SJSA1 (cell line): ENCODE measurements at places on chromosomes 16 and 17. TPM values are rescaled to one million over a fixed set of nuclear protein-coding genes. Genes with fewer than 3 reads are reported as not detected.
A peak's percentile ranks its signal among the peaks of the same experiment; 100 is the strongest.

ZACN gene
- not detected in 2 replicates for total RNA-seq

DNA sequence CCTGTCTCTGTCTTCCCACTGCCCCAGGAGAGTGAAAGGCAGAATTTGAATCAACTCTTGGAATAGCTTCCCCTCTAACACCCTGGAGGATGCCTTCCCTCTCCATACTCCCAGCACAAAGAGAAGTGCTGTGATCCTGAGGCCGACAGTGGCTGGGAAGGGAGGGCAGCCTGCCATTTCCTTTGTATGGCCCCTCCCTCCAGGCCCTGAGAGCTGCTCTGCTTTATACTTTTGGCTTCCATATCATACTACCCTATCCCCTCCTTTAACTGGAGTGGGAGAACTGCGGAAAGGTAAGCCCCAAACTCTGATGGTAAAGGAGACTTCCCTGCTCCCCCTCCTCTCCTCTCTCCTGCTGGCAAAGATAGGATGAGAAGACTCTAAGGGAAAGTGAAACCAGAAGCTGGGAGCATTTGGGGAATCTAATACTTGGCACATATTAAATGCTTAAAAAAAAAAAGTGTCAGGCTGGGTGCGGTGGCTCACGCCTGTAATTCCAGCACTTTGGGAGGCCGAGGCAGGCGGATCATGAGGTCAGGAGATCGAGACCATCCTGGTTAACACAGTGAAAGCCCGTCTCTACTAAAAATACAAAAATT is 4.1 kb upstream of the MED24 start:
- no peak for DNase-seq

GRCh38 chr16:27969574-27969973 is 93.9 kb downstream of the GSG1L start:
- no peak for DNase-seq

DNA sequence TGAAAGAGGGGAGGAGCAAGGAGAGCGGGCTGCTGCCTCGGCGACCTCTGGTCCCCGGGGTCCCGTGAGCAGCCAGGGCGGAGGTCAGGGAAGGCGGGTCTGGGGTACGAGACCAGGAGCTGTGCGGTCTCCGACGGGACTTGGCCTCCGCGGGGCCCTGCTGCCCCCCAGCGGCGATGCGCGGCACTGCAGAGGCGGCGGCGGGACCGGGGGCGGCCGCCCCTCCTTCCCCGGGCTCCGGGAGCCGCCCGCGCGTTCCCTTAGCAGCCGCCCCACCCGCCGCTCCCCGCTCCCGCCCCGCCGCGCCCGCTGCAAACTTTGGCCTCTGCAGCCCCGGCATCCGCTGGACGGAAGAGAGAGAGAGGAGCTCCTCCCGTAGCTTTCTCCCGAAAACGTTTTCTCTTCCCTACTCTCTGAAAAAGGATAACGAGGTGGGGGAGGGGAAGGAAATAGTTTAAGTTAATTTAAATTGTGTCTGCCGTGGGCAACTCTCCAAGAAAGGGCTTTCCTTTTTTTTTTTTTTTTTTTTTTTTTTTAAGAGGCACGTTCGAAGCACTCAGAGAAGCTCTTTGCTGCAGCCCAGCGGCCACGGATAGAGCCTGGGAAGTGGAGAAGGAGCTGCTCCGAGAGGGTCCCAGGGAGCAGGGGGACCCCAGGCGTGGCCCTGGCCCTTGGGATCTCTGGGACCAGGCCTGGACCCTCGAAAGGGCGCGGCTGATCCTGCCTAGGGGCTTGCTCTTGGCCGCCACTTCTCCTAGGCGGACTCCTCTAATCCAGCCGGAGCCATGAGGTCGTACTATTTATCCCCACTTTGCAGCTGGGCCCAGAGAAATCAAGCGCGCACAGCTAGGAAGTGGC is 43.2 kb downstream of the C16orf82 start:
- DNase-seq: peak; percentile 67

DNA sequence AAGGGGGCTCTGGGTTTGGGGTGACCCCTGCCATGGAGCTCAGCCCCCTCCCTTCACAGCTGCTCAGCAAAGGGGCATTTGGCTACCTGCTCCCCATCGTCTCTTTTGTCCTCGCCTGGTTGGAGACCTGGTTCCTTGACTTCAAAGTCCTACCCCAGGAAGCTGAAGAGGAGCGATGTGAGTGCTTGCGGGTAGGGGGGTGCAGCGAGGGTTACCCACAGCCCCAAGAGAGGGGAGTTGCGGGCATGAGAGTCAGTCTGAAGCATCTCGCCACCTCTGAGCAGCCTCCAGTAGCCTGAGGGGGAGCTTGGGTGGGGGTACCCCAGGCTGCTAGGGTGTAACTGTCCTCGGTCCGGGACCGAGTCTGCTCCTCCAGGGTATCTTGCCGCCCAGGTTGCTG is 6.8 kb upstream of the TCAP start:
- no peak for DNase-seq

GRCh38 chr17:72349491-72349995 is 228.7 kb downstream of the SOX9 start:
- no peak for DNase-seq

GRCh38 chr16:14199624-14200023 is 128.5 kb downstream of the MRTFB start:
- DNase-seq: peak; percentile 30

GRCh38 chr17:79339321-79339720 is 264.7 kb downstream of the ENGASE start:
- no peak for DNase-seq

TBC1D3 gene
- total RNA-seq: not detected in 2 replicates

DNA sequence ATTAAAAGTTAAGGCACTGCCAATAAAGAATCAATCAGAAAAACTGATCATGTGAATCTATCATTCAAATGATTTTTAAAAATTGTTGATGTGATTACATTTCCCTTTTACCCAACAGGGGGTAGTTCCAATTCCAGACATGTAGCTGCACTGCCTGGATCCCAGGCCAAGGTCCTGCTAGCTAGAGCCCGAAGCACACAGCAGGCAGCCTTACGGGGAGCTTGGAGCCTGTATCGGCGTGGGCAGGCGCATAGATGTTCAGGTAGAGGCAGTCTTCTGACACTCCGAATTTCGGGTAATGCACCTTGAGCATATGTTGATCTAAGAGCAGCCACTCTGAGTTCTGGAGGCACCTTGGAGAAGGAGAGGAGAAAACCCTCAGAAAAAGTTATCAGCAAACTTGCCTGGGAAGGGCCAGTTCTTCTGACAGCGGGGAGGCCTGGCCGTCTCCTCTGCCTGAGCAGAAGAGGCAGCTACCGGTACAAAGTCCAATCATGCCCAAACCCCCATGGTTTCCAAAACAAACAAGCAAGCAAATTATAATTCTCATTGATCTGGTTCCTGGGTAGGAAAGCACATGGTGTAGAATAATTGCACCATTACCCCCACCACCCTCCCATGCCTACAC is 3.6 kb downstream of the CES5A start:
- no peak for DNase-seq

GRCh38 chr17:50421308-50422051 is 4.5 kb upstream of the ACSF2 start:
- peak; percentile 52 for DNase-seq

DNA sequence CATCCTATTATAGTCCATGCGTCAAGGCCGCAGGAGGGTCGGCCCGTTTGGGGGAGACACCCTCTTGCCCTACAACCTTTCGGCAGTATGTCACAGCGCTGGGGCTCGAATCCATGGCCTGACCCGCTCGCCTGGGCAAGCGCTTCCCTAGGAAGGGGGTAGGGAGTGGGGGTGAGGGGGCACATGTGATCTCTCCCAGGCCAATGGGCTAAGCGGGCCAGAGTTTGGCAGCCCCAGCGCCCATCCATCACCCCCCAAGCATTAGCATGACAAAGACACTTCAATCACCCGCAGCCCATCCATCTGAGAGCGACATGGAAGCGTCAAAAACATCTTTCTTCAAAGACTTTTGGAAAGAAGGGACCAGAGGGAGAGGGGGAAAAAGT is at the start of gene HOXB1:
HOXB1 (minus strand) TSS at position 125 of the 386 bp plus-strand sequence; CDS start at position 18, 107 bp downstream.
- no peak for DNase-seq

GRCh38 chr17:58112970-58113631 is 29.9 kb downstream of the DYNLL2 start:
- peak; percentile 66 for DNase-seq

DNA sequence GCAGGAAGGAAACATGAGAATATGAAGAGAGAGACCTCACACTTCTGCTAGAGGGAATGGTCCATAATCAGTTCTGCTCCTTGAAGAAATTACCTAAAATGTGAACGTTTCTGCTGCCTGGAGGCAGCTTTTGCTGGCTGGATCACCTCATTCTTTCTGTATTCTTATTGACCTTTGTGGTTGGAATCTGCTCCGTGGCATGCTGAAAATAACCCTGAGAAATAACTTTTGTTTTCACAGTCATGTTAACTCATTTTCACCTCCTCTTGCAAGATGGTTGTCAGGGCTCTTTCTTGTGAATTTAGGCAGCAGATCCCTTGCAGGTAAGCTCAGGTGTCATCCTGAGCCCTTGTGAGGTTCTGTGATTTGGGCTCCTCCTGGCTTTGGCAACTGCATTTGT is 70.2 kb downstream of the IRF8 start:
- no peak for DNase-seq

- DNase-seq: peak; percentile 38
Measured at GRCh38 chr16:82031116-82032084, 3.7 kb upstream of the HSD17B2 start.

GRCh38 chr17:61536422-61536955 is 54.5 kb downstream of the NACA2 start:
- no peak for DNase-seq

- DNase-seq: no peak
Measured at GRCh38 chr17:57859601-57860413, 10.0 kb upstream of the MRPS23 start.

CACNG1 gene
- total RNA-seq: 0.26 TPM in 1 of 2 replicates, not detected in the other

C16orf86 gene
- total RNA-seq: 0.32 TPM in 1 of 2 replicates, not detected in the other

- DNase-seq: no peak
Measured at GRCh38 chr16:2883458-2883908, 468 bp downstream of the FLYWCH2 start.

DNA sequence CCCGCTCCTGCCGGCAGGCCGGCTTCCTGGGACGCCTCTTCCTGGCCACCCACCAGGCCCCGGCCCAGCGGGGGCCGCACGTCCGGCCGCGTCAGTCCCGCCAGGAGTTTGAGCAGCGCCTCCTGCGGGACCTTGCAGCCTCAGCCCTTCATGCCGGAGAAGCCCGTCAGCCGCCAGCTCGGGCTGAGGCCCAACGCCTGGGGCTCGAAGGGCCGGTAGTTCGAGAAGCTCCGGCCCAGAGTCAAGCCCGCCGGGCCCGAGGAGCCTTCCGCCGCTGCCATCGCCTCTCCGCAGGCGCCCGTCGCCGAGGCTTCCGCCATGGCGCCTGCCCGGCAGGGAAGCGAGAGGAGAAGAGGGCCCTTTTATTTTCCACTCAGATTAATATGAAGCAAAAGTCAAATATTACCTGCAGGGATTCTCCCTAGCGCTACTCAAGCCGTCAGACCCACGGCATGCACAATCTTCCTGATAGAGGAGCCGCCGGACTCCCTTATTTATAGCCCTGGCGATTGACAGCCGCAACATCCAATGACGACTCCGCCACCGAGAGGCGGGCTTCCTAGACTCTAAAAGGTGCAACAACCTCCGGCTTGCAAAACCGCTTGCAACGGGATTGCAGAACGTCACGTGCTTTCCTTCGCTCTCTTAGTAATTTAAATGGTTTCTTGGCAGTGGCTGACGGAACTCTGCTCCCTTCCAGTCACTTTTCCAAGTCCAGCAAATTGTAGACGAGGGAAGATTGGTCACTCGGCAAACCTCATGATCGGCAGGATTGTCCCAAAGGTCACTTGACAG is at the start of gene SEPHS2:
SEPHS2 (minus strand) TSS at position 467 of the 795 bp plus-strand sequence; CDS start at position 320, 147 bp downstream.
- peak; percentile 94 for DNase-seq

NPIPA7 gene
- total RNA-seq: 1.4 TPM in 1 of 2 replicates, not detected in the other

GRCh38 chr17:39996800-39997199 is 16.2 kb downstream of the PSMD3 start:
- no peak for DNase-seq

PRR35 gene
- total RNA-seq: not detected in 2 replicates

DNA sequence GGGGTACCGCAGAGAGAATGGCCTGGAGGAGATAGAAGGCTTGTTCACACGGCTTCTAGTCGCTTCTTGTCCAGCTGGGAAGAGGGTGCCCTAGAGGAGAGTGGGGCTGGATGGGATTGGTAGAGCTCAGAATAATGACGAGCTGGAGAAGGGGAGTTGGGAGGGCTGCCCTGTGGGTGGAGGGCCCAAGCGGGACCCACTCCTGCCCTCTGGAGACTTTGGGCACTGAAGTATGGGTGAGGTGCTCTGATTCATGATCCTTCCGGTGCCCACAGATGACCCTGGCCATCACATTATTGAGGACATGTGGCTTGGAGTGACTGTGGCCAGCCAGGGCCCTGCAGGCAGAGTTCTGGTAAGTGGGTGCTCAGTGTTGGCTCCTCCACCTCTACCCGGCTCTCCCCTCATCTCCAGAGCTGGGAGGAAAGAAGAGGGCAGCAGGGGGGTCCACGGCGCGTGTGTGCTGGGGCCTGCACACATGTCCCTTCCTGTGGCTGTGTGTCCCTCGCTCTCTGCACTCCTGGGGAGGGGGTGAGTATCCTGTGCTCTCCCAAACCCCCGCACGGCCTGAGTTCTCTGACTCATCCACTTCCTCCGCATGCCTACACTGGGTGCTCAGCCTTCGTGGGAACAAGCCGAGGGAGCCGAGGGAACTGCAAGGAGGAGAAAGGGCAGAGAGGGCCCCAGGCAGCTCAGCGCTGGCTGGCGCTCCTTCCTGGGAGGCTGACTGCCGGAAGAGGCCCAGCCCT is 8.5 kb downstream of the ITGA3 start:
- DNase-seq: peak; percentile 99

- no peak for DNase-seq
Measured at GRCh38 chr16:75599452-75600277, 23.4 kb downstream of the ADAT1 start.

DNA sequence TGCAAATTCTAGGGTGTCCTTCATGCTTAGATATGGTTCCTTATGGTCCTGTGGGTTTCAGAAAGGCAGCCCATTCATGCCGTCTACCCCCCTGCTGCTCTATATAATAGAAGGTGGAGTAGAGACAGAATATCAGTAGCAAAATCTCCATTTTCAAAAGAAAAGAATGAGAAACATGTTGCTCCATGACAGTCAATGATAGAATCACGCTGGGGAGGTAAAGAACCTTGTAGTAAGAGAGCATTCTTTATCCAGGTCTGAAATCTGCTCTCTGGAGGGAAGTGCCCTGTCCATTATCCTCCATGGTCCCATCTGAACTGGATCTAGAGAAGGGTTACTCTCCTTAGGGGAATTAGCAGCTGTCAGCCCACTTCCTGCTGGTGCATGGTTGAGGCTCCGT is 272.8 kb downstream of the WWOX start:
- DNase-seq: no peak

MEFV gene
- total RNA-seq: not detected in 2 replicates

GRCh38 chr16:88320947-88321634 is 61.7 kb upstream of the ZNF469 start:
- no peak for DNase-seq

TP53TG3C gene
- not detected in 2 replicates for total RNA-seq

DNA sequence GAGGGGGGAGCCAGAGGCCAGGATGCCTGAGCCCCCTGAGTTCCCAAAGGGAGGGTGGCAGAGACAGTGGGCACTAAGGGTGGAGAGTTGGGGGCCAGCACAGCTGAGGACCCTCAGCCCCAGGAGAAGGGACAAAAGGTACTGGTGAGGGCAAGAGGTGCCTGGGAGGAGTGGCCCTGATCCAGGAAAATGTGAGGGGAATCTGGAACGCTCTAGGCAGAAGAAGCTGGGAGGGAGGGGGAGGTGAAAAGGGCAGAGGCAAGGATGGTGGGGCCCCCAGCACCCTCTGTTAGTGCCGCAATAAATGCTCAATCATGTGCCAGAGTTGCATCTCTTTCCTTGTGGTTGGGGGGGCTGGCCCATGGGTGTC is 1.1 kb downstream of the TCAP start:
- no peak for DNase-seq

TBC1D3E gene
- 0.13 TPM in 1 of 2 replicates, not detected in the other for total RNA-seq
